Activated naive CD8-positive, alpha-beta T cell treated with anti-CD3 and anti-CD28 coated beads for 36 hours (primary cell): ENCODE measurements at places on chromosomes 1 and 21.

DNA sequence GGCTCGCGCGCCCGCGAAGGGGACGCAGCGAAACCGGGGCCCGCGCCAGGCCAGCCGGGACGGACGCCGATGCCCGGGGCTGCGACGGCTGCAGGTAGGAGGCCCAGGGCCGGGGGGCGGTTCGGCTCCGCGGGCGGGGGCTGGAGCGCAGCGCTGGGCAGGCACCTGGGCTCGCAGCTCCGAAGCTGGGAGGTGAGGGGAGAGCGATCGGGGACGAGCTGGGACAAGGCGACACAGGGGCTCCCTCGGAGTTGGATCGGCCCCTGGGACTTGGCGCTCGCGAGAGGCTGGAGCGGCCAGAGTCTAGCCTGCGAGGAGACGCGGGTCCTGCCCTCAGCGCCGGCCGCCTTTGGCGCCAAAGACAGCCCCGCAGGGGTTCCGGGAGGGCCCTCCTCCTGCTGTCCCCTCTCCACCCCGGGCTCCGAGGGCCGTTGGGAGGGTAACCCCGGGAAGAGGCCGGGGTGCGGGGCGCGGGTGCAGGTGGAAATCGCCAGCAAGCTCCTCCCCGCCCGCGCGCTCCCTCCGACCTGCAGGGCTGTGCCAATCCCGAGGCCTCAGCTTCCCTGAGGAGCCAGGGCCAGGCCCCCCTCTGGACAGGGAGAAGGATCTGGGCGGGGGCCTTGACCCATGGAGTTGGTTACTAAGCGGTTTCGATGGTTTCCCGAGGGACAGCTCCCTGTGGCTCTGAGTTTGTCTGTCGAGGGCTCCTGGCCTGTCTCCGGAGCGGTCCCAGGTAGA is 401 bp downstream of the TP73 start:
- DNase-seq: no peak

DNA sequence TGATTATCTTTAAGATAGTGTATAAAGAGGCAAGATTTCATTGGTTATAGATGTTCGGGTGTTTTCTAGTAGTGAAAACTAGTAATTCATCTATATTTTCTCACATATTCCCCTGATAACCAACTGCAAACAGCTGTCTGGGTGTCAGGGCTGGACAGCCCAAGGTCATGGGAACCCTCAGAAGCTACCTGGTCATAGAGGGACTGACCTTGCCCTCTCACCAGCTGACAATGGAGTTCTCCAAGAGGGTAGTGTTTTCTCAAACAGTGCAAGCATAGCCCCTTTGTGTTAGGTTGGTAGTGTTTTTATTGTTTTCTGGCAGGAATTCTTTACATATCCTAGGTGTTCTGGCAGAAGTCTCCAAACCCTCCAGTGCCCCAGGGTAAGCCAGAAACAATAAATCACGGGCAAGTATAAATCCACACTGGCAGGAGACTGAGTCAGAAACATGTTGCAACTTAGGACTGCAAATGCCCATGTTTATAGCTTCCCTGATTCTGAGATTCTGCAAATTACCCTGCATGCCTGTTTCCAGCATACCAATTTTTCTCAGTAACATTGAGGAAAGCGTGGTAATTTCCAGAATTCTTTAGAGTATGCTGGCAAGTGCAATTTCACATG is 82.8 kb upstream of the ATP1A1 start:
- DNase-seq: no peak

DNA sequence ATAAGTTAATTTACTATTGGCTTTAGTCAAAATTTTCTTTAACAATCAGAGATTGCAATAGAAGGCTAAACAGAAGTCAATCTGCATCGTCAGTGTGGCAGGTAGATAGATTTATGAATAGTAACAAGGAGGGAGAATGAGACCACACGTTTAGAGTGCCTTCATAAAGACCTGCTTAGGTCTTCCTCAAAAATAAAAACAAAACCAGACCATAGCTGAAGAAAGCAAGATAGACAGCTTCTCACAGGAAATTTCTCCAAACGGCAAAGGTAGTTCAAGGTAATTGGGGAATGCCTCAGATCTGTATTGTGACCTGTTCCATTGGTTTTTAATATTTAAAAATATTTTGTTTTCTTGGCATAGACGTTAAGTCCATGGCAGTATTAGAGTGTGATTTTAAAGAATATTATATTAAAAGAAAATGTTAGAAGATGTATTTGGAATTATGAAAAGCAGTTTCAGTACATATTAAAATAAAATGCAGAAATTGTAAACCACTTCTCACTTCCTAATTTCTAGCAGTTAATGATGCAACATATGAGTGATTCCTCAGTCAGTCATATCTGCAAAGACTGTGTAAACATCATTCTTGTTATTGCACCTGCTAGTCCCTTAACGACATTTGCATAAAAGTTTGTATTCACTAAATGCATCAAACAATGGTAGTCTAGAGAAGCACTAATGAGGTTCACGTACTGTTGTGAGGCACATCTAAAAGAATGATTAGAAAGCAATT is 278.0 kb downstream of the HLX start:
- DNase-seq: no peak

- DNase-seq: no peak
These were observed 142.9 kb downstream of the TIAM1 start for GRCh38 chr21:31201144-31201543.

- DNase-seq: no peak
These were observed 32.9 kb downstream of the MAPKAPK2 start for GRCh38 chr1:206717674-206717989.

- DNase-seq: no peak
These were observed 19.1 kb downstream of the RCSD1 start for GRCh38 chr1:167648978-167649744.

GRCh38 chr1:86822459-86822858 is 91.5 kb downstream of the SELENOF start:
- DNase-seq: no peak

DNA sequence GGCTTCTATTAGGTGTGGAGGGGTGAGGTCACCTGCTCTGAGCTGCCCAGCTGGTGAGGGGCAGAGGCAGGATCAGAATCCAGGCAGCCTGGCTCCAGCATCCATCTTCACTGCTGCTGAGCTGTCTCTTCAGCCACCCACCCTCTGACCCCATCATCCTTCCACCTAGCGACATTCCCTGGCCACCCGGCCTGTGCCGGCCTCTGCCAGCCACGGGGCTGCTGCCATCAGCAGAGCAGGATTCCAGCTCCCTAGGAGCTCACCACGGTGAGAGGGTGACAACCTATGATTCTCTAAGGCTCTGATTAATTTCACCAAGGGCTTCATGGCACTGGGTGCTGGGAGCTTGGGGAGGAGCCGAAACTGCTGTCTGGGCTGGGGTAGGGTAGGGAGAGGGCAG is 32.1 kb downstream of the ALPL start:
- no peak for DNase-seq

GRCh38 chr21:38561613-38562581 is 63.6 kb upstream of the ERG start:
- DNase-seq: no peak

DNA sequence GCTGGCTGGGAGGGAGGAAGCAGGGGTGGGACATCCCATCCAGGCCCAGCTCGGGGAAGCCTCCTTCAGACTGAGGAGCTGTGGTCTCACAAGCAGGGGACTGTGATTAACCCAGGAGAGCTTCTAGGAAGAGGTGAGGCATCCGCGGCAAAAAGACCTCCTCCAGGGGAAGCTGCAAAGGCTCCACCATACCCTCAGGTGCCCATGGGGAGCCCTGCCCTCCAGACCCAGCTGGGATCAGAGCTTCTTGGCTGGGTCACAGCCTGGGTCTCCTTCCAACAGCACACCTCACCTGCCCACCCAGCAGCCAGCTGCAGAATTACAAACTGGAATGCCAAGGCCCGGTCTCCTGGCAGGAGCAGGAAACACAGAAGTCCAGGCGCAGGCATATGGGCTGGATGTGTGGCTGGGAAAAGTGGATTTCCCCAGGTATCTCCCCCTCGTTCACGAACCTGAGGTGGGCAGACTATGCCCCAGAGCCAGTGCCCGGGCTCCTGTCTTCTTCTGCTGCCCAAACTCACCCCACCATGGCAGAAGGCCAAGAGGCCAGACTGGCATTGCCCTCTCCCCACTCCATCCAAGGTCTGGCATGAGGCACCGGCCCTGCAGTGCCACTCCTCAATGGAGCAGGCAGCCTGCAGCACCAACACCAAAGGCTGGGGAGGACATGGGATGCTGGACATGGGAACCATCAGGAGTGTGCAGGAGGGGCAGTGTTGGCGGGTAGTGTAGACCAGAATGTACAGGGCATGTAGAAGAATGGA is 15.4 kb upstream of the ARF1 start:
- no peak for DNase-seq
